Fibroblast of skin of scalp (primary cell): ENCODE measurements at places on chromosomes 1 and 21.
A peak's percentile ranks its signal among the peaks of the same experiment; 100 is the strongest.

- DNase-seq: peak; percentile 66
Measured at GRCh38 chr1:8121261-8122159, 95.4 kb upstream of the ERRFI1 start.

DNA sequence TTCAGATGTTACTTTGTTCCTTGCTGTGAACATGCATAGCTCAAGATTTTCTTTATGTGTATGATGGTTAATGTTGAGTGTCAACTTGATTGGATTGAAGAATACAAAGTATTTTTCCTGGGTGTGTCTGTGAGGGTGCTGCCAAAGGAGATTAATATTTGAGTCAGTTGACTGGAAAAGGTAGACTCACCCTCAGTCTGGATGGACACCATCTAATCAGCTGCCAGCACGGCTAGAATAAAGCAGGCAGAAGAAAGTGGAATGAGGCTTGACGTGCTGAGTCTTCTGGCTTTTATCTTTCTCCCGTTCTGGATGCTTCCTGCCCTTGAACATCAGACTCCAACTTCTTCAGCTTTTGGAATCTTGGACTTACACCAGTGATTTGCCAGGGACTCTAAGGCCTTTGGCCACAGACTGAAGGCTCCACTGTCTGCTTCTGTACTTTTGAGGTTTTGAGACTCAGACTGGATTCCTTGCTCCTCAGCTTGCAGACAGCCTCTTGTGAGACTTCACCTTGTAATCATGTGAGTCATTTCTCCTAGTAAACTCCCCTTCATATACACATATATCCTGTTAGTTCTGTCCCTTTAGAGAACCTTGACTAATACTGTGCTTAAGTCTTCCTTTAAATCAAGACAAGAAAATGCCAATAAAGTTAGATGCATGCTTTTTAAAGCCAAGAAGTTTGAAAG, 626.6 kb downstream of the KCNT2 start:
- DNase-seq: peak; percentile 13

DNA sequence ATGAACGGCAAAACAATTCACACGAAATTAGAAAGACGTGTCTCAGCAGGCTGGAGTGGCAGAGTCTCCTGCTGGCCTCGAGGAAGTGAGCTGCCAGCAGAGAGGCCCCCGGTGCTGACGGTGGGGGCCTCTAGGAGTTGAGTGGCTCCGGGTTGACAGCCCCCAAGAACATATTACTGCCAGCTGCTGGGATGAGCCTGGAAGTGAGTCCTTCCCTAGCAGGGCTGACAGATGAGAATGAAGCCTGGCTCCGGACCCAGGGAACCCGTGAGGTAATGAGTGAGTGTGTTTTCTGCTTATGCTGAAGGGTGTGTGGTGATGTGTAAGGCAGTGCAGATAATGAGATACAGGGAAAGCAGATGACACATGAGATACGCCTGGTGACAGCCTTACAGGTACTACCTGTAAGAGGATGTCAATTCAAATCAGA, 23.5 kb upstream of the LRRC47 start:
- DNase-seq: peak; percentile 16

- no peak for DNase-seq
Measured at GRCh38 chr1:70887936-70888335, 159.7 kb downstream of the PTGER3 start.

GRCh38 chr1:98940069-98940721, 64.5 kb downstream of the PLPPR5 start:
- no peak for DNase-seq
